CD4-positive, alpha-beta T cell treated with Interleukin-4 for 4 hours (primary cell): ENCODE measurements at places on chromosomes 2 and 18.

DNA sequence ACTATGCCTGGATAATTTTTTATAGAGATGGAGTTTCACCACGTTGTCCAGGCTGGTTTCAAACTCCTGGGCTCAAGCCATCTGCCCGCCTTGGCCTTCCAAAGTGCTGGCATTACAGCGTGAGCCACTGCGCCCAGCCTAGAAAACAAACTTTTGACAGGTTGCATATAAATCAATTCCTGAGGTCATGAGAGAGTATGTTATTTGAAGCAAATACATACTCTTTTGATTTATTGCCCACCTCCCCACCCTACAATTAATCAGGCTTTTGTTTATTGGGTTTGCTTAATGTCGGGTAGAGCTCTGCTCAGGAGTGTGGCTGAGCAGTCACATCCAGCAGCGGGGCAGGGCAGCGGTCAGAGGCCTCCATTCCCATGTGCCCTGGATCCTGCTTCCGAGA, 37.9 kb upstream of the ASB1 start:
- DNase-seq = no peak

DNA sequence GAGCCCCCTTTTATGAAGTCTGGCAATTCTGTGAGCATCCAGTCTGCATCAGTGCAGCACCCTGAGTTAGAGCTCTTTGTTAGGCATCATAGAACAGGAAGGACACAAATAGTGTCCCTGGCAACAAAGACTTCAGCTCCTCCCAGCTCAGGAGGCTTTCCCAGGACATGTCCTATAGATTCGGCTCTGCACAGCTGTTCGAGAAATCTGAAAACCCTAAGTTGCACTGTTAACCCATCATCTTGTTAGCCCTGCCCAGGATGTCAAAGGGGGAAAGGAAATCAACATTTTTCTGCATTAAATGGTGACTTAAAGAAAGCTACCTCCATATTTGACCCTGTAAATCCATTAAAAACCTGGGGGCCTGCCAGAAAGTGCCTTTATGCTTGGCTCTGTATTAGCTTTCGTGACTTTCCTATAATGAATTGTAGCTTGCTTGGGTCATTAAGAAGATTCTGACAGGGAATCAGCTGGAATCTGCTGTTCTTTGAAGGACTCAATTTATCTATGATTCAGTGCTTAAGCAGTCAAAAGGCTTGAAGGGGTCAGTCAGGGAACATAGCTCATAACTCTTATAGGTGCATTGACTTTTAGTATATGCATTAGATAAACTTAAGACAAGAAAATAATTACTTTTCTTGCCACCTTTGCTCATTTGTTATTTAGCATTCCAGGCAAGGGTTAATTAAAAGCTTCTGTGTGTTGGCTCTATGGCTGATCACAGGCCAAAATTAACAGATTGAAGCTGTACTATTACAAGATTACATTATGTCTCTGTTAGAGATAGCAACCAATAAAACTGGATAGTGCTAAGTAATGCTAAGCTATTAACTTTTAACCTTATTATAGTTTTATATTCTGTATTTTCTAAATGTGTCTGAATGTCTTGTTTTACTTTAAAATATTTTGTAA, 20.6 kb downstream of the ERMN start:
- no peak for DNase-seq

DNA sequence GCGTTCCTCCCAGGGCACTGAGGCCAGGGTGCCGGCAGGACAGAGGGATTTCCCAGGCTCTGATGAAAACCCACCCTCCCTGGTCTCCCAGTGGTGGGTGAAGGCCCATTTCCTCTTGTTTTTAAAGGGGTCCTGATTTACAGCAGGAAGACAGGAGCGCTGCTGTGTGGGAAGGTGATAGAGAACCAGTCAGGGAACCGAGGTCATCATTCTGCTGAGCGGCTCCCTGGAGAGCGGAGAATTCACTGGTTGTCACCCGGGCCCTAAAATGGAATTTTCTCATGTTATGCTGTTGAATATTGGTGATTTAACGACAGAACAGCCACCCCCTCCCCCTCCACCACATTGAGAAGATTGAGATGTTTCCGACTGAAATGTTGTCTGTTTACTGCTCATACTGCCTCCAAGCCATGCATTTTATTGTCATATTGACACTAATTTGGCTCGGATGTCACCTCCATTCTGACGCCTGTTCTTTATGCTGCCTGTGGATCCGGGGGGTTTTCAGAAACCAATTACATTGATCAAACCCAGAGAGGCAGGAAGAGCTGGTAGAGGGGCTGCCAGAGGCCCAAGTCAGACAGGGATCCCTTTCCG, 225.2 kb downstream of the GLI2 start:
- DNase-seq = no peak

DNA sequence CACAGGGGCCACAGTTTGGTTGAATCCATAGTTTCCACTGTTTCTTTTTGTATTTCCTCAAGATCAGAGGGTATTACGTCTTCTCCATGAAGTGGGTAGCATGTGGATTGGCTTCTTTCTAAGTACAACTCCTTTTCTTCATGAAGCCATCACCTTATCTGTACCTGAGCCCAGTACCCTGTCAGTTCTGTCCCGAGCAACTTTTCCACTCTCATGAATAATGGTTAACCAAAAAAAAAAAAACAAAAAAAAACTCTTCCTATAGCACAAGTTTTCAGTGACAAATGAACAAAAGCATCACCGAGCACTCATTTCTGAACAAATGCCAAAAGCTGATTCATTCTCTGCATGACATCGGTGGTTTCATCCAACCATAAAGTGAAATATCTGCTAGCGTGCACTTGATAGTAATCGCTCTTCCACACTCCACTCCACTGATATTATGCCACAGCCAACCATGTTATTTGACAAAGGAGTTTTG, 53.0 kb upstream of the CCDC150 start:
- DNase-seq = no peak

DNA sequence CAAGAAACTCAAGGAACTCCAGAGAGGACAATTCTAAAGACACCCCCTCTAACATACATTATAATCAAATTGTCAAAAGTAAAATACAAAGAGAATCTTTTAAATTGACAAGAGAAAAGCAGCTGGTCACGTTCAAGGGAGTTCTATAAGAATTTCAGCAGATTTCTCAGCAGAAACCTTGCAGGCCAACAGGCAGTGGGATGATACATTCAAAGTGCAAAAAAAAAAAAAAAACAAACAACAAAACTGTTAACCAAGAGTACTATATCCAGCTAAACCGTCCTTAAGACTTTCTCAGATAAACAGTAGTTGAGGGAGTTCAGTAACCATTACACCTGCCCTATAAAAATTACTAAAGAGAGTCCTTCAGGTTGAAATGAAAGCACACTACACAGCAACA, 33.9 kb downstream of the CCDC138 start:
- DNase-seq = no peak

DNA sequence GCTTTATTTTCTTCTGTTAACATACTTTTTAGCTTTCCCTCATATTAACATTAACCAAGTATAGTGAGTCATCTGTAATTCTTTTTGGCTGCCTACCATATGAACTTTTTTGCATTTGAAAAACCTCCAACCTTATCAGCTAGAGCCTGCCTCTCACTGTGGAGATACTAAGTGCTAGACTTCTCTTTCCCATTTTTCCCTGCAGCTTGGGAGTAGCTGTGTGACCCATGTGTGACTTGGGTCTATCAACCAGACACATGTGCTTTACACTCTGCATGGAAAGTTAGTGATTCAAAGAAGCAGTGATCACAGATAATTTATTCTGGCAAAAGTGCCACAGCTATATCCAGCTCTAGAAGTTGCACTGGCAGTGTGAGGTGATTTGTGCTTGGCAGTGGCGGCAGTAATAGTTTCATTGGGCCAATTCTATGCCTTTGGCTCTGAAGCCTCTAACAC, 36.3 kb downstream of the PREPL start:
- DNase-seq = no peak

DNA sequence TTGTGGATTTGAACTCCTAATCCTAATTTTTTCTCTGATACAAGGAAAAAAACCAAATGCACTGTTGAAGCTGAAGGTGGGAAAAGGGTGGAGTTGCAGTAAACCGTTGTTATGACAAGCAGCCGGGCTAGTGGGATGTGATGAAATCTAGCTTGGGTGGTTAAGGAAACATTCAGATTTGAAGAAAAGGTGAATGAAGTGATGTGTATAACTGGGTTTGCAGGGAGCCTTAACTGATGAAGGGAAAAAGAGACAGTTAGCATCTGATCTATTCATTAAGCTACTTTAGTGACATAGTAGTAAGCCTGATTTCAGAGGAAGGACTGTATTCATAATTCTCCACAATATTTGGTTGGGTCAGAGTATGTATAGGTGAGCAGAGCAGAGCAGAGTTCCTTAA, 3.5 kb downstream of the EML6 start:
- DNase-seq = no peak

GRCh38 chr2:181070119-181070835, 89.9 kb downstream of the UBE2E3 start:
- DNase-seq = no peak

DNA sequence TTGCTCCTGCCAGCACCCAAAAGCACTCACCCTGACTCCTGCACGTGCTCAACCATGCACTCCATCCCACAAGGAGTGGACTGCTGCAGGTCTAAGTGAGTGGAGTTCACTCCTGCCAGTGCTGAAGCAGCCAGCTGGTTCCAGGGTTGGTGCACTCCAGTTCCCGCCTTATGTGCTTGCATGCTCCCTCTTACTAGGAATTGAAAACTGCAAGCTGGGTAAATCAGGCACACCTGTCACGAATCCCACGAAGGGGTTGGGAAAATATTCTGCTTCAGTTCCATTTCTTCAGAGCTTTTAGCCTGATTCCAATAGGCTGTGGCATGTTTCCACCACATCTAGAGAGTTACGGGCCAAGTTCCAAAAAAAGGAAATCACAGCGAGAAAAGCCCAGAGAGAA, 1365.5 kb upstream of the CHAC2 start:
- DNase-seq = no peak

- no peak for DNase-seq
Observed at GRCh38 chr2:232542715-232543467, 3.4 kb downstream of the CHRNG start.

DNA sequence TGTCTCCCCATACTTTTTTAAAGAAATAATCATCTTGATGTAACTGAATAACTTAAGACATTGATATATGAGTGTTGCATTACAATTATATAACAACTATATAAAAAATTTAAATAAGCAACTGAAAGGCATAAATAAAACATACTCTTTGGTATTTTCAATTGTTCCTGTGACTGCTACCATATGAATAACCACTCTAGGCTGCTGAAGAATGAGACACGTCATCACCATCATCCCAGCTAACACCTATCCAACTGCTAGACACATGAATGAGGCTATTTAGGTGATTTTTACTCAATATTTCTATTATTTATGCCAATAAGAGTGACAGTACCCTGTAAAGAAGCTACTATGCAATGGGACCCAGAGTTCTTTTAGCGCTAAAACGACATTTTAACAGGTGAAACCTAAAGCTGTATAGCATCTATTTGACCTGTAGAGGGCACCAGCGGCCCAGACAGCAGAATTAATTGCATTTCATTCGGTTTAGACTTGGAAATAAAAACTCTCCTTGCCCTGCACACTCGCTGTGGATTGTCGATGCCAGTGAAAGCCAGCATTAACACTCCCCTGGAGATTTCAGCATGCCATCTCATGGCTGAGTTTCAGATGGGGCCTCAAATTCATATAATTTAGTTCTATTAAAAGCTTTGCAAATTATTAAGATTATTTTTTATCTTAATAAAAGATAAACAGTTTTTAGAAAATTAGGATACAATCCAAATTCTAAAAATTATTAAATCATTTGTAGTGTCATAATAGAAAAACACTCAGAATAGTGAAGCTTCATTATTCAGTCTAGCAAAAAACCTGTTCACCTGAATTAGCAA, 89.4 kb upstream of the MAP2 start:
- peak; percentile 27 for DNase-seq

GRCh38 chr2:237137626-237138323, 52.1 kb downstream of the COPS8 start:
- no peak for DNase-seq

GRCh38 chr2:239429473-239430350, 28.9 kb upstream of the HDAC4 start:
- no peak for DNase-seq

GRCh38 chr2:17644997-17645720, 104.7 kb downstream of the VSNL1 start:
- no peak for DNase-seq

GRCh38 chr2:13227578-13227977, 510.8 kb downstream of the TRIB2 start:
- DNase-seq = no peak

GRCh38 chr2:41709702-41710599, 337.9 kb upstream of the PKDCC start:
- DNase-seq = no peak

DNA sequence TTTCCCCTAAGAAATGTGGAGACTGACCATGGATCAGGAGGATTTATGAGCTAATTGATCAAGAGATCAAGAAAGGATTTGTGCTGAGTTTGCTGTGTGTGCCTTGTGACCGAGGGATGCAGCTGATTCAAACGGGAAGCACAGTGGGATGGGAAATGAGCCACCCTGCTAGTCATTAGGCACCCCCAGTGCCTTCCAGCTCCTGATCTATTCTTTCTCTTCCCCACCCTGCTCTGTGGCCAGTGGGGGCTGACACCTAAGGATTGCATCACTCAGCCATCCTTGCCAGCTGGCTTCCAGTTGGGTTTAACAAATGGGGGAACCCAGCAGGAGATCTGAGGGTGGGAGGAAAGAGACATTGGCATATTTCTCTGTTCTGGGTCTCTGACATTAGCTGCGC, 132.2 kb upstream of the CXCR4 start:
- no peak for DNase-seq

GRCh38 chr18:80137137-80137536, 28.1 kb downstream of the ADNP2 start:
- no peak for DNase-seq

DNA sequence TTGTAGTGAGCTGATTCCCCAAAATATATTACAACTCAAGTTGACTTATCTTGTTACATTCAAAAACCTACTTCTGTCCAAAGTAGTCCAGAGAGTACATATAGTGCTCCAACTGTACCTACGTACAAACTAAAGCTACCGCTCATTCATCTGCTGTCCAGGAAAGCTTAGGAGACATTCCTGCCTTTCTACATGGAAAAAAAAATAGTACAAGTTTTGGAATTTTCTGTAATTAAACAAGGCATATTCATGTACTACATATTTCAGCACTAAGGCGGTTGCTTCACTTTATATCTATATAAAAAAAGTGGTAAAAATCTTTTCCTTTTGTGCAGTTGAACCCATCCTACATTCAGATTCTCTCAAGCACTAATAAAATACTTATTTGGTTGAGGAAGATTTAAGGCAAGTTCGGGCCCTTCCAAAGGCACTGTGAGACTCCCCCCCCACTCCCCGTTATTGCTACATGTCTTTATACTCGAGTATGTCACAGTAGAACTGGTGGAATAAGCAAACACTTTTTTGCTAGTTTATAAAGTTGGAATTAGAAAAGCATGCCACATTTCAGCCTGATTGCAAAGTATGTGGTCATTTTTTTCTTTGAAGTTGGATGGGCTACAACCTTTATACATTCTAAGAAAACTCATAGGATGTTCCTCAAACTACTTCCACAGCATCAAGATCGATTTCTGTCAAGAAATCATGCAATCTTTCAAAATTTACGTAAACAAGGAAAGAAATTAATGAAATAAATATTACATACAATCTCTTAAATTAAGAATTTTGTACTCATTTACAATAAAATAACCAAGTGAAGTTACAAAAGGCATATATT, 3.7 kb downstream of the ZFP36L2 start:
- DNase-seq = no peak

GRCh38 chr2:25521665-25522387, 151.6 kb downstream of the DTNB start:
- DNase-seq = peak; percentile 83

GRCh38 chr18:66317243-66318090, 286.4 kb downstream of the CDH19 start:
- DNase-seq = no peak

GRCh38 chr2:138665937-138666336, 114.3 kb downstream of the NXPH2 start:
- DNase-seq = no peak
